ENCODE measurements at places on chromosomes 16 and 17. TPM values are rescaled to one million over a fixed set of nuclear protein-coding genes. Genes with fewer than 3 reads are reported as not detected.

The AGRP gene
- total RNA-seq = not detected

The KRT16 gene
- not detected for total RNA-seq

The KRT9 gene
- not detected for total RNA-seq

The YBX2 gene
- total RNA-seq = 0.29 TPM

The PYDC1 gene
- not detected for total RNA-seq

The OR3A2 gene
- 0.50 TPM for total RNA-seq

The PRSS8 gene
- not detected for total RNA-seq

The UTS2R gene
- total RNA-seq = 0.15 TPM

The KIF18B gene
- total RNA-seq = 6.7 TPM

The CA5A gene
- not detected for total RNA-seq

The CDH5 gene
- not detected for total RNA-seq

The TMEM100 gene
- 0.99 TPM for total RNA-seq
